ENCODE measurements at places on chromosomes 5 and 9. TPM values are rescaled to one million over a fixed set of nuclear protein-coding genes. Genes with fewer than 3 reads are reported as not detected.

The NME5 gene
- 6.1 TPM for polyA plus RNA-seq

- DNase-seq = no peak
These were observed 24.0 kb downstream of the GALNT10 start for GRCh38 chr5:154214371-154215106.

DNA sequence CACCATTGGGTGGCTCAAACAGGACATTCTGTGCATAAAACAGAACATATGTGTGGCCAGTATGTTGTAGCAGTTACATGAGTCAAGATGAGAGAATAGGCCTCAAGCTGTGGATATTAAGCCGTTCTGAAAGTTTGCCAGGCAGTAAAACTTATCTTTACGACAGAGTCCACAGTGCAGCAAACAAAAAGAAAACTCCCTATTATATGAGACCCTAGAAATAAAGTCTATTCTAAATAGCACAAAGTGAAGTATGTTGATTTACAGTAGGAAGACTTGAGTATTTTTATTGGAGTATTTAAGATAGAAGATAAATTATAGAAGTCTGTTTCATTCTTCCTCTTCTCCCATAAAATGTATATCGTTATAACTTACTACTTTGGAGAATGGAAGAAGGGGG, 271.5 kb downstream of the ADGRV1 start:
- DNase-seq = no peak

The SPATA31D3 gene
- polyA plus RNA-seq = not detected

- no peak for DNase-seq
These were observed 94.2 kb downstream of the FOXD1 start for GRCh38 chr5:73354406-73354805.

The PCDHB5 gene
- polyA plus RNA-seq = 1.3 TPM

- DNase-seq = no peak
These were observed 26.3 kb upstream of the TNPO1 start for GRCh38 chr5:72790186-72790585.

- DNase-seq = no peak
These were observed 338.2 kb upstream of the TLE4 start for GRCh38 chr9:79233542-79233941.

GRCh38 chr5:167001246-167001645, 1290.2 kb upstream of the WWC1 start:
- no peak for DNase-seq

DNA sequence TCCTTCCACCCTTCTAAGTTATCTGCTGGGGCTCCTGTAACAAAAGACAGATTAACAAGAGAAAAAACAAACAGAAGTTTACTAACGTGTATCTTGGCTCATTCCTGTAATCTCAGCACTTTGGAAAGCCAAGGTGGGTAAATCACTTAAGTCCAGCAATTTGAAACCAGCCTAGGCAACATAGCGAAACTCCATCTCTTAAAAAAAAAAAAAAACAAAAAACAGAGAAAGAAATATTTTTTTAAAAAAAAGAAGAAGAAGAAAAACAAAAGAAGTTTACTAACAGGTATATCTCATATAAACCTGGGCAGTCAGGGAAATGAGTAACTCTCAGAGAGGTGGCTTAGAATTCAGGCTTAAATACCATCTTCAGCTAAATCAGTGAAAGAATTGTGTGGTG, 10.3 kb upstream of the NDFIP1 start:
- DNase-seq = no peak

The ANGPTL2 gene
- 26.7 TPM for polyA plus RNA-seq
